K562 (cell line): ENCODE measurements at places on chromosomes 12 and 14. TPM values are rescaled to one million over a fixed set of nuclear protein-coding genes. Genes with fewer than 3 reads are reported as not detected.
A peak's percentile ranks its signal among the peaks of the same experiment; 100 is the strongest.

DNA sequence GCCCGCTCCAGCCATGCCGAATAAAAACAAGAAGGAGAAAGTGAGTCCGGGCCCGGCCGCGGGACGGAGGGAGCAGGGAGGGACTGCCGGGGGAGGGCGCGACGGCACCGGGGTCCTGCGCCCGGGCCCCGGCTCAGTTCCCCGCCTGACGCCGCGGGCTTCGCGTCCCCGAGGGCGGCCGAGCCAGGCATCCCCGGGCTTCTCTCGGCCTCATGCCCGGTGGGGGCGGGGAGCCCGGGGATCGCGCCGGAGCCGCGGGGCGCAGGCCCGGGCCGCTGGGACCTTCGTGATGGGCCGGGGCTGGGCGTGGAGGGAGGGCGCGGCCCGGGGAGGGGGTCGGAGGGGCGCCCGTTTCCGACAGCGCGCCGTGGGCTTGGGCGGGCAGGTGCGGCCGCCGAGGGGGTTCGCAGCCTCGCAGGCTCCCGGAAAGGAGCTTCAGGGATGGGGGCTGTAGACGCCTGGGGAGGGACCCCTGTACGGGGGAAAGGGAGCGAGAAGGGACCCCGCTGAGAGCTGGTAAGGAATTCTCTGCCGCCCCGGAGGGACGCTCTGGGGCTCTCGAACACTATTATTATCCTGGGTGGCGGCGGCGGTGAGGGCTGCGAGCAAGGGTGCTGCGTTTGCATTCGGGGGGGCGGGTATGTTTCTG lies 496 bp downstream of the PPP2R5C start:
- peaks cover 43% of the 10 kb centered on the region for H3K36me3 ChIP-seq
- peak; percentile 56 for DNase-seq
- H3K4me1 ChIP-seq: peaks cover 36% of the 10 kb centered on the region
- peak overlapping the region; percentile 77 for H3K27ac ChIP-seq

DNA sequence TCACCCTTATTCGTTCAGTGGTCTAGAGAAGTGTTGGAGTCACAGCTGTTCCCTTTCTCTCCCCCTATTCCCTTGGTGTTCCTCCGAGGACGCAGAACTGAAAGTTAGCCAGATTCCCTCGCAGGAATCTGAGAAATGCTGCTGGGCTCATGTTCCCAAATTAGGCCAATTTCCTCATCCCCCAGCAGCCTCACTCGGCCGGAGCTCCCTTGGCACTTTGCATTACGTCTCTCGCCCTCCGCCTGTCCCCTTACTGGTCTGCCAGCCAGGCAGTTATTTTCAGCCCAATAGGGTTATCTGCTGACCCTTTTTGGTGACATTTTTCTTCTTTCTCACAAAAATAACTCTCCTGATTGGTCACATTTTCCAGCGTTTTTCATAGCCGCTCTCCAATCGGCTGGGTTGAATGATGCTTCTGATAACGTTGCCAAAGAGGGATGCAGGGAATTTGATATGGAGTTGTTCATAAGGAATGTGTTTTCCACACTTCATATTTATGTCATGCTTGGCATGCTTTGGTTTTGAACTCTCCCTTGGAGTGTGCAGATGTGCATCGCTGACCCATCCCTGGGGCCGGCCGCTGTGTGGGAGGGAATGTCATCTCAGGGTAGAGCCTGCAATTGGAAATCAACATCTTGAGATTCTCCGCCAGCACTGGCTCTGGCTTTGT lies 9.9 kb downstream of the IFT43 start:
- DNase-seq: no peak
- no peak overlapping the region for H3K27ac ChIP-seq
- no peaks in the 10 kb centered on the region for H3K27me3 ChIP-seq
- H3K4me1 ChIP-seq: no peaks in the 10 kb centered on the region
- no peaks in the 10 kb centered on the region for H3K36me3 ChIP-seq
- no peak overlapping the region for H3K4me3 ChIP-seq

Gene FGFR1OP2
- 31.8 and 32.6 TPM in 2 replicates for total RNA-seq

DNA sequence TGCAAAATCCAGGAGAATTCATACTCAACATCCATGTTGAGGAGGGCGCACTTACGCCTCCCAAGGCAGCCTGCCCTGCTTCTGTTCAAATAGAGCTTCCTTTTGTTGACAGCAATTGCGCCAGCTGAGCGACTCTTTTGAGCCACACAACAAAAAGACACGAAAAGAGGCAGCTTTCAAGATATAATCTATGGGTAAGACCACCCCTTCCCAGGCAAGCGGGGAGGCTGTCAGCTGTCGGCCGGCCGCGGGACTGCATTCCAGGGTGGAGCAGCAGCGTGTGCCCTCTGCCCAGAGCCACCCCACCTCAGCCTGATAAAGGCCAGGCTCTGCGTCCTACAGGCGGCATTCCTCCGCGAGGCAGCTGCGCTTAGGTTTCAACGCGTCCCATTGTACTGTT lies 15.8 kb upstream of the STAB2 start:
- no peak overlapping the region for H3K27ac ChIP-seq
- no peaks in the 10 kb centered on the region; the same call in 1 of the 2 replicates for H3K4me1 ChIP-seq
- H3K4me3 ChIP-seq: no peak overlapping the region
- DNase-seq: no peak

- H3K4me1 ChIP-seq: peaks cover 38% of the 10 kb centered on the region
- no peaks in the 10 kb centered on the region for H3K27me3 ChIP-seq
- no peak overlapping the region for H3K4me3 ChIP-seq
- DNase-seq: no peak
These were observed 179.4 kb upstream of the ARHGAP5 start for GRCh38 chr14:31897581-31898186.

- H3K27me3 ChIP-seq: no peaks in the 10 kb centered on the region
- peaks cover 17% of the 10 kb centered on the region for H3K4me1 ChIP-seq
- DNase-seq: no peak
- no peak overlapping the region for H3K4me3 ChIP-seq
- no peaks in the 10 kb centered on the region for H3K36me3 ChIP-seq
These were observed 166.4 kb upstream of the SLC38A2 start for GRCh38 chr12:46538976-46539375.

Gene SVOP
- 0.09 TPM in 2 replicates for total RNA-seq

- H3K4me3 ChIP-seq: no peak overlapping the region
- no peak overlapping the region for H3K27ac ChIP-seq
- H3K4me1 ChIP-seq: no peaks in the 10 kb centered on the region; the same call in 2 of the 3 replicates
- no peaks in the 10 kb centered on the region for H3K27me3 ChIP-seq
- DNase-seq: no peak
These were observed 13.7 kb upstream of the CHST11 start for GRCh38 chr12:104443008-104443407.
